ENCODE measurements at places on chromosomes 7 and 10.

DNA sequence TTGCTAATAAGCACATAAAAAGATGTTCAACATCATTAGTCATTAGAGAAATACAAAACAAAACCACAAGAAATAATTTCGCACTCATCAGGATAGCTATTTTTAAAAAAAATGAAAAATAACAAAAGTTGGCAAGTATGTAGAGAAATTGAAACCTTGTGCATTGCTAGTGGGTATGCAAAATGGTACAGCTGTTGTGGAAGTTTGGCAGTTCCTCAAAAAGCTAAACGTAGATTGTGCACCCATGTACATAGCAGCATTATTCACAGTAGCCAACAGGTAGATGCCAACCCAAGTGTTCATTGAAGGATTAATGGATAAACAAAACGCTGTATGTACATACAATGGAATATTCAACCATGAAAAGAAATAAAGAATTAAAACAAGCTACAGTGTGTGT, 35.3 kb upstream of the STARD3NL start:
- DNase-seq, result no peak

DNA sequence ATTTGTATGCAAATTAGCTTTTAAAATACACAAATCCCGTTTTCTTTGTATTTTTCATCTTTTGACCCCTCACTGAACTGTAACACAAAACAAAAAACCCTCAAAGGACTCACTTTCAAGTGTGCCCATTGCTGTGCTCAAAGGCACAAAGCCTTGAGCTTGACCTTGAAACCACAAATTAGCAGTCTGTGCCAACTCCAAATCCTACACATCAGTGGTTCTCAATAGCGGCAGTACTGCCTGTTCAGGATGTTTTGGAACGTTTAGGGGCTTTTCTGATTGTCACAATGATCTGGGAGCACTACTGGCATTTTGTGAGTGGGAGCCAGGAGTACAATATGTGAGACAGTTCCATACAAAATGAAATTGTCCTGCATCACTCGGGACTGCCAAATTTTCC, 55.5 kb downstream of the KDM7A start:
- no peak for DNase-seq

DNA sequence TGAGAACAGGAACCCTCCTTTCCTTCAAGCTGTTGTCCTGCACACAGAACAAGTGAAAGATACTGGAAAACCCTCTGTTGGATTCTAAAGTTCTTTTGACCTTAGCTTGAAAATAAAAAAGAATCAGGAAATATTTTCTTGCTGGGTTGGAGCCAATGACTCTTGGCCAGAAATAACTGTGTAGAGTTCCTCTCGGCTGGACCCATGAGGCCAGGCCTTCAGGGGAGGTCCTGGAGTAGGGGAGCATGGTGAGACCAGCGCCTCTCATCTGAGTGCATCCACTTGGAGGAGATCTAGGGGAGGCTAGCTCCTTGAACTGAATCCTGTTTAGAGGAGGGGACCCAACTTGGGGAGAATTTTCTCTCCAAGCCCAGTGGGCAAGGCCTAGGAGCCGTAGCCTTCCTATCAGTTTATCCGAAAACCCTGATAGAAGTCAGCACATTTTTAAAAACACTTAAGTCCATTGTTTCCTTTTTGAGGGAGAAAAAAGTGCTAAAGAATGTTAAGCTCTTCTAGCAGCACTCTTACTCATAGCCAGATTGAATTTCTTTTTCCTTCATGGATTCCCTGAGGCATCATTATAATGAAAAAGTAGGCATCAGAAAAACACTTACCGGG, 635.7 kb upstream of the ANKRD30A start:
- DNase-seq, result peak; percentile 63

- DNase-seq, result no peak
Measured at GRCh38 chr7:21763818-21764217, 181.9 kb downstream of the CDCA7L start.

DNA sequence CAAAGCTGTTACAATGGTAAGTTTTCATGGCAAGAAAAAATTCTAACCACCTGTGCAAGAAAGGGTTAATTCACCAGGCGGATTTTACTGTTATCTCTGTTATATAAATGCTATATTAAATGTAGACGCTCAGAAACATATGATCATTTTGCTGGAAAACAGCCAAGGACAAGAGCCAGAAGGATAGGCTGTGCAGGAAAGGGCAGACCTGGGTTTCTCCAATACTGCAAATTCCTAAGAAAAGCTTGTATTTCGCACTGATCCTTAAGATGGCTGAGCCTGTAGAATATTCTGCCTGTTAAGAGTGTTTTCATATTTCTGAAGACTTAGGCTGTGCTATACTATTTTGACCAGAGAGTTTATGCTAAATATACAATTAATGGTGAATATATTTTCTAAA, 564.1 kb upstream of the KCND2 start:
- no peak for DNase-seq

DNA sequence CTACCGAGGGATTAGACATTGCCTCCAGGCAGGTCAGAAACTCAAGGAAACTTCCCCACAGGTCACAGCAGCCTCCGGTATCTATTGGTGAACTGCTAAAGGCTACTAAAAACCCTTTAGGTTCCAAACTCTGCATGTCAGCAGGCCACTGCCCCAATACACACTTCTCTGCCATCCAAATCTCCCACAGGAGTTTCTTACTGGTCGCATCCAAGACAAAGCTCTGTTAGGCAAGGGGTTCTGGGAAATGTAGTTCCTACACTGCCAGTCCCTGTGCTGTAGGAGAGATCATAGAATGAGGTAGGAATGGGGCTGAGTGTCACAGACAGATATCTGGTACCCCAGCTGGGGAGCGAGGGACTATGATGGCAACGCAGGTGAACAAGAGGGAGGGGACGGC, 757.0 kb upstream of the C7orf33 start:
- DNase-seq, result no peak

DNA sequence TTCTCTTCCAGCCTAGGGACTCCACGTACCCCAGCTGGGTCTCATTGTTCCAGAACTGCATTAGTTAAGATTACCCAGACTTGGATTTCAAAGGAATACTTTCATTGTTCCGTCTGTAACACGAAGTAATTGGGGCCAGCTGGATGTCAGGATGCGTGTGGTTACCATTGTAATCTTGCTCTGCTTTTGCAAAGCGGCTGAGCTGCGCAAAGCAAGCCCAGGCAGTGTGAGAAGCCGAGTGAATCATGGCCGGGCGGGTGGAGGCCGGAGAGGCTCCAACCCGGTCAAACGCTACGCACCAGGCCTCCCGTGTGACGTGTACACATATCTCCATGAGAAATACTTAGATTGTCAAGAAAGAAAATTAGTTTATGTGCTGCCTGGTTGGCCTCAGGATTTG, 21.0 kb downstream of the LRRC17 start:
- peak; percentile 79 for DNase-seq

- DNase-seq, result no peak
Measured at GRCh38 chr7:139431010-139431409, 52.5 kb downstream of the KLRG2 start.

DNA sequence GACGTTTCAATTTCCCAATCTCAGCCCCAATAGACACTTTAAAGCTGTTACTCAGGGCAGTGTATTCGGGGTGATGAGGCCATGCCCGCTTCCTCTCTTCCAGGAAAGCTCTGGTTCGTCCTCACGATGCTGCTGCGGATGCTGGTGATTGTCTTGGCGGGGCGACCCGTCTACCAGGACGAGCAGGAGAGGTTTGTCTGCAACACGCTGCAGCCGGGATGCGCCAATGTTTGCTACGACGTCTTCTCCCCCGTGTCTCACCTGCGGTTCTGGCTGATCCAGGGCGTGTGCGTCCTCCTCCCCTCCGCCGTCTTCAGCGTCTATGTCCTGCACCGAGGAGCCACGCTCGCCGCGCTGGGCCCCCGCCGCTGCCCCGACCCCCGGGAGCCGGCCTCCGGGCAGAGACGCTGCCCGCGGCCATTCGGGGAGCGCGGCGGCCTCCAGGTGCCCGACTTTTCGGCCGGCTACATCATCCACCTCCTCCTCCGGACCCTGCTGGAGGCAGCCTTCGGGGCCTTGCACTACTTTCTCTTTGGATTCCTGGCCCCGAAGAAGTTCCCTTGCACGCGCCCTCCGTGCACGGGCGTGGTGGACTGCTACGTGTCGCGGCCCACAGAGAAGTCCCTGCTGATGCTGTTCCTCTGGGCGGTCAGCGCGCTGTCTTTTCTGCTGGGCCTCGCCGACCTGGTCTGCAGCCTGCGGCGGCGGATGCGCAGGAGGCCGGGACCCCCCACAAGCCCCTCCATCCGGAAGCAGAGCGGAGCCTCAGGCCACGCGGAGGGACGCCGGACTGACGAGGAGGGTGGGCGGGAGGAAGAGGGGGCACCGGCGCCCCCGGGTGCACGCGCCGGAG, 2.6 kb downstream of the GJD4 start:
- peak; percentile 31 for DNase-seq

DNA sequence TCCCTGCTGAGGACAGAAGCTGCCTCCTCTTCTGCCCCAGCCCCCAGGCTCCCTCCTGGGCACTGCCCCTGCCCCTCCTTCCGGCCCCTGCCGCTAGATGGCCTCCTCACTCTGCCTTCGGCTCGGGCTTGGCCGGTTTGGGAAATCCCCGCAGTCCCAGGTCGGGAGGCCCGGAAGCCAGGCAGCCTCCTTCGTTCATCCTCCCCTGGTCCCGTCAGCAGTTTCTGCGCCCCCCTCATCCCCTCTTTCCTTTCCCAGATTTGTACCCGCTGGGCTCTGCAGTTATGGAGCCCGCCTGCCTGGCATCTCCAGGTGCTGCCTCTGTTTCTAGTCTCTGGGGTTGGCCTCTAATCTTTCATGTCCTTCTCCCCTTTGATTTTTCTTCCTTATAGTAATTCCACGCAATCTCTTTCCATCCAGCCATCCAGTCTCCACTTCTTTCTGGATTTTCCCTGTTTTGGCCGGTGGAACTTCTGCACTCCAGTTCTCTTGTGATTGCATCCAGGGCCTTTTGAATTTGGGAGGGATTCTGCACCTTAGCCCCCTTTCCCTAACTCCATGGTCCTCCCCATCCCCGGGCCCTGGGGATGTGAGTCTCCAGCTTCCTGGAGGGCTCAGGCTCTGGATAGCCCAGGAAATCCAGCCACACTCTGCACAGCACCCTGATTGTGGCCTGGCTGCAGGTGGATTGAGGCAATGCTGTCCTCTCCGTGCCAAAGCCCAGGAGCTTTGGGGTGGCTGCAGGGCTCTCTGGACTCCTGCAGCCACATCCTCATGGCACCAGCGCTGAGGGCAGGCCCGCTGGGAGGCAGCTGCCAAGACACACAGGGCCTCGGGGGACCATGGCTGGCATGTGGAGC, 3.3 kb upstream of the SHH start:
- DNase-seq, result no peak

DNA sequence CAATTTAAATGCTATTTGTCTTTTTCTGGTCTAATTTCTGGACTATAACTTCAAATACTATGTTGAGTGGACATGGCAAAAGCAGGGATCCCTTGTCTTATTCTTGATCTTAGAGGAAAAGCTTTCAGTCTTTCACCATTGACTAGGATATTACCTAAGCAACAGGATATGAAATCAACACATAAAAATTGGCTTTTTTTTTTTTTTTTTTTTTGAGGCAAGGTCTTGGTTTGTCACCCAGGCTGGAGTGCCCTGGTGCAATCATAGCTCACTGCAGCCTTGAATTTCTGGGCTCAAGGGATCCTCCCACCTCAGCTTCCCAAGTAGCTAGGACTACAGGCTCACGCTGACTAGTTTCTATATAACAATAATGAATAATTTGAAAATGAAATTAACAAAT, 90.8 kb downstream of the JMJD1C start:
- DNase-seq, result no peak

DNA sequence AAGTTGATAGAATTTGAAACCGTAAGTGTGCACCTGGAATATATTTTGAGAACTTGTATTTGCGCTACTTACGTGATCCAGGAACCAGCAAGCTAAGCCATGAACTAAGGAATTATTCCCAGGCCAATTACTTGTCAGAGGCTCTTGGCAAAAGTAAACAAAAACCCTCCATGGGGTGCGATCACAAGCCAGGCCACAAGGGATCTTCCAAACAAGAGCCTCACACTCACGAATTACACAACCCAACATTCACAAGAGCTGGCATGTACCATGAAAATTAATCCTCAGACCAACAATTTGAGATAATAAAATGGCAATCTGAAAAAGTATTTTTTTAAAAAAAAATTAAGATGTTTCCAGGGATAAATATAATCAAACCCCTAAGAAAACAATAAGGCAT, 467.0 kb upstream of the AKR1E2 start:
- DNase-seq, result no peak

DNA sequence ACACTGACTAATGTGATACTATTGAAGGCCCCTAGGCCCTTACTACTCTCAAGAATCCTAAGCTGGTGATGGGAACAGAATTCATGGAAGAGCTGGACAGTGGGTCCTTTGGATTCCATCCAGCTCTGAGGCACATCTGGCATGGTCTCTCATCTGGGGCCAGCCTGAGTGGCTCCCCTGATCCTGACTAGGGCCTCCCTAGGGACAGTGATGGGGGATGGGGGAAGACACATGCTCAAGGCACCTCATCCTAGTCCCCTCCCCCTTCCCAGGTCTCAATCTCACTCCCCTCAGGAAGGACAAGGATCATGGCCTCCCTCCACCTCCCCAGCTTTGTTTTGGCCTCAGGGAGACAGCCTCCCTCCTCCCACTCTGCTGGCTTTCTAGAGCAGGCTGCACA, 1.8 kb downstream of the KCNIP2 start:
- DNase-seq, result no peak

DNA sequence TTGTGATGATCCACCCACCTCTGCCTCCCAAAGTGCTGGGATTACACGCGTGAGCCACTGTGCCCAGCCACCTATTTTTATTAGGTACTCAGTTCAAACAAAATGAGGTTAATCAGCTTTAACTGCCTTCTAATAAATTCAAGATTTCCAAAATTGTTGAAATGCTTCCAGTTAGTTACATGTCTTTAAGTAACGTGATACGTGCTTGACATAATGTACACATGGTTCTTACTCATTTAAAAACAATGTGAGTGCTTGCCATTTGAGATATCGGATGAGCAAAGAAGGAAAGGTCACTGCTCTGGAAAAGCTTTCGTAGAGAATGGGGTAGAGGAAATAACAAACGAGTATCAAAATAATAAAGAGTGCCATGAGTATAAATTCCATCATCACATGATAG, 83.6 kb downstream of the KMT2E start:
- no peak for DNase-seq

- DNase-seq, result no peak
Measured at GRCh38 chr7:63205136-63205535, 793.5 kb upstream of the ZNF722 start.
